ENCODE measurements at places on chromosomes 6 and 20.

GRCh38 chr6:105815661-105816555 lies 270.2 kb upstream of the PRDM1 start:
- no peak for DNase-seq

GRCh38 chr6:379410-380181 lies 12.0 kb upstream of the IRF4 start:
- no peak for DNase-seq

- no peak for DNase-seq
Measured at GRCh38 chr6:157670466-157671186, 152.4 kb upstream of the SNX9 start.

DNA sequence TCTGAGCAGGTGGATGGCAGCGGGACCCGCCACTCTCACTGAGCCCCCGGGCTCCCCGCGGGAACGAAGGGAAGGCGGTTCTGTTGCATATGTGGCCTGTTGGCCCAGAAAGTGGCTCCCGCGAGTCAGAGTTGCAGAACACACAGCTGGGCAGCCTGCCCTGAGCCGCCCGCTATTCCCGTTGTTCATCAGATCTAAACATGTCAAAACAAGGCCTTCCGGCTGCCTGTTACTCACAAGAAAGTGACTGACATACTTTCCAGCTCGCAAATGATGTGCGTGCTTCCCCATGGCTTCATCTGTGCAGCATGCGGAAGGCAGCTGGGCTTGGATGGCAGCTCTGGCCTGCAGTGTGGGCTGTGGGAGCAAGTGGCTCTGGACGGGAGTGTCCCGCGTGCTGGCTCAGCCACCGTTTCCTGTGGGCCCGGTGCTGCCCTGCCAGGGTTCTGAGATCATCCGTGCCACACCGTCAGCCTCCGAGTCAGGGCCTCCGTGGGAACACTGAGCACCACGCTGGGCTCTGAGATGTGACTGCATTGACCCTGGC lies 227.3 kb downstream of the ERMARD start:
- DNase-seq = no peak

DNA sequence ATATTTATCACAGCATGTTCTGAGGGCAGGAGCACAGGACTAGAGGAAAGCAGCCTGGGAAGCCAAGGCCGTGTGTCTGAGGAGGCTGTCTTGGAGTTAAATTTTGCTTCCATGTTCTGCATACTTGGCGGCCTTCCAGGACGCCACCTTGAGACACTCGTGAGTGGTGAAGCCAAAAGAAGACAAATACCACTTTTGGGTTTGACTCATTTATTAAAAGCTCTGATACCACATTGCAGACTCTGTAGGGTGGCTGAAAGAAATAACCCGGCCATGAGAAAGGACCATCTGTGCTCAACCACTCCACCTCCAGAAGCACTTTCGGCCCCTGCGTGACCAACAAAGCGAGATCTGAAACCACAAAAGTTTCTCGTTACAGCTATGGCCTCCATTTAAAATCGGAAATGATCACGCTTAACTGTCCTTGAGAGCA lies 120.0 kb downstream of the TMEM242 start:
- DNase-seq = no peak

GRCh38 chr6:109242925-109243324 lies 139.3 kb downstream of the CD164 start:
- DNase-seq = no peak

GRCh38 chr6:26071135-26071534 lies 16.1 kb upstream of the HFE start:
- no peak for DNase-seq

All from neuronal stem cell (in vitro differentiated cells).